ENCODE measurements at places on chromosomes 1 and 21. TPM values are rescaled to one million over a fixed set of nuclear protein-coding genes. Genes with fewer than 3 reads are reported as not detected.

The GNAT2 gene
- not detected for total RNA-seq

The NPL gene
- 4.2 TPM for total RNA-seq

The AURKAIP1 gene
- total RNA-seq = 116 TPM

The S100A5 gene
- 1.0 TPM for total RNA-seq

The OR2T34 gene
- not detected for total RNA-seq

The USF1 gene
- total RNA-seq = 51.5 TPM

The CNN3 gene
- total RNA-seq = 223 TPM

DNA sequence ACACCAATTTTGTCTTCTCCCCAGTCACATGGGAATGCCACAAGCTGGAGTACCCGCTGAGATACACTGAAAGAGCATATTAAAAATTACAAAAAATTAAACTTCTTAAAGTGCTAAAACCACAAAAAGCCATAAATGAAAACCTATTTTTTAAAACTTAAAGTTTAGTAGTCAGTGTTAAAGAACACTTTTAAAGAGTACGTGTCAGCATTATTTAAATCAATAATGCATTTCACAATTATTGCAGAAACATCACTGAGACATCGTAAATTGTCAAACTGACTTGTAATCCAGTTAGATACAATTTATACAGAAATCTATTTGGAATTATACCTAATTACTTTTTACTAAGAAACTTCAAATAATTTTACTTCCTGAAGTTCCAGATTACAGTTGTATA, 22.9 kb downstream of the ZBTB21 start:
- no peak for DNase-seq

DNA sequence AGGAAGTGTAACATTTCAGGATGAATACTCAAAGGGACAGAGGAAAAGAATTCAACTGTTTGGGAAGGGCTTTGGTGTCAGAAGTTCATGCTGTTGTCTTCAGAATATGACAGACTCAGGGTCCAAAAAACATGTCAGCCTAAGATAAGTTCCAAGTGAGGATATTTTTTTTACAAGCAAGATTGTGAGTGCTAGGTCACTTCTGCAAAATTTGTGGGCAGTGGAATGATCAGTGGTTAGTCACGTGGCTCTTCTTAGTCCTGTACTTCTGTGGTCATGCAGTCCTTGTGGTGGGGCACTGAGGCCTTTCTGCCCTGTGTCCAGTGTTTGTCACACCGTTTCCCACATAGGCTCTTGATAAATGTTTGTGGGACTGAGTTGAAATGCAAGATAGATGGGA, 5.2 kb downstream of the RGL1 start:
- DNase-seq = no peak

DNA sequence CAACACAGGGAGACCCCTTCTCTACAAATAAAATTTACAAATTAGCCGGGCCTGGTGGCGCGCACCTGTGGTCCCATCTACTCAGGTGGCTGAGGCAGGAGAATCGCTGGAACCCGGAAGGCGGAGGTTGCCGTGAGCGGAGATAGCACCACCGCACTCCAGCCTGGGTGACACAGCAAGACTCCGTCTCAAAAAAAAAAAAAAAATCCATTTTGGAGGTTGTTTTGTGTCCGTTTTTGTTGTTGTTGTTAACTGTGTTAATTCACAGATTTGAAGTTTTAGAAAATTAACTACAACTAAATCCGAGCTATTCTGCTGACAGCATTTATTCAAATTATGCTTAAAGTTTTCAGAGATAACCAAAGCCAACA, 618 bp downstream of the CLCC1 start:
- no peak for DNase-seq

- no peak for DNase-seq
Observed at GRCh38 chr1:226287587-226287986, 21.4 kb downstream of the LIN9 start.

- DNase-seq = no peak
Observed at GRCh38 chr1:94481473-94481933, 60.1 kb downstream of the F3 start.

DNA sequence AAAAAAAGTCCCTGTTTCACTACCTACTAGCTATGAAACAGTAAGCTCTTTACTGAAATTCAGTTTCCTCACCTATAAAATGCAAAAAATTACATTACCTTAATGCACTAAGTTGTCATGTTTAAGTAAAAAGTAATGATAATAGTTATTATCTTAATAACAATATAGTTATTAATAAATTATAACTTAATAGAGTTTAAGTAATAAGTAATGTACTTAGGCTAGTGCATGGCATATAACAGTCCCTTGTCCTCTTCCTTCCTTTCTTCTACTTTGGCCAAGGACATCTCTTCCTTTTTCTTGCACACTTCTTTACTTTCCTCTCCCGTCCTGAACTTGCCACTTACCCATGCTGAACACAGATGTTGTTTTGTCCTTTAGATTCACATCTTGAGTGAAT, 9.0 kb downstream of the TMEM200B start:
- DNase-seq = no peak

GRCh38 chr1:58727364-58727763, 27.5 kb upstream of the MYSM1 start:
- DNase-seq = no peak

GRCh38 chr1:182493063-182493462, 43.1 kb downstream of the RGSL1 start:
- no peak for DNase-seq

DNA sequence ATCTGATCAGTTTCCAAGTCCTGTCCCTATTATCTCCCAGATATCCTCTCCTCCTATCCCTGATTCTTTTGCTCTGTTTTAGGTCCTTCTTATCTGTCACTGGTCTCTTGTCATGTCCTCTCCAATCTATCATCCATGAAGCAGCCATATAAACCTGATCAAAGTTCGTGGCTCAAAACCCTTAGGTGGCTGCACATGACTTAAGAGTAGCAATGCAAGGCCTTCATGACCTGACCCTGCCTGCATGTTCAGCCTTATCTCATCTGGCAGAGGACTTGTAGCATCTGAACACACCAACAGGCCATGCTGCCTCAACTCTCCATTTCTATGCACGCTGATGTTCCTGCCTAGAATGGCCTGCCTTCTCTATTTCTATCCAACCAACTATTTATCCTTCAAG, 65.2 kb downstream of the NOS1AP start:
- DNase-seq = no peak

GRCh38 chr21:34795548-34796180, 126.9 kb downstream of the CLIC6 start:
- DNase-seq = no peak

DNA sequence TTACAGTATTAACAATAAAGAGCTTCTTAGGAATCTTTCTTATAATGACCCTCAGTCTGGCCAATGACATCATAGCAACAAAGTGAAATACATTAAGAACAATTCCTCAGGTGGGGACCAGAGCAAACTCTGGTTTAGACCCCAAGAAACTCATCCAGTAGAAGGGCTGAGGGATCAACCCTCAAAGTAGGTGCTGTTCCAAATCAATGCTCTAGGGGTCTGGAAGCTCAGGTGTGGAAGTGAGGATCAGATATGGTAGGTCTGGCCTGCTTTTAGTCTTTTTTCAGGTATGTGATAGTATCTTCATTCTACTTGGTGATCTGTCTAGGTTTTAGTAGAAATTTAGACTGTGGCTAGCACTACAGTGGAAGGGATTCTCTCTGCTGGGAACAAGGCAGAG, 291.7 kb downstream of the PDE4B start:
- DNase-seq = no peak

- DNase-seq = no peak
Observed at GRCh38 chr1:10865518-10866320, 69.3 kb upstream of the CASZ1 start.

- DNase-seq = no peak
Observed at GRCh38 chr1:156705321-156705917, at the start of gene CRABP2. TSS of gene CRABP2 (minus strand) at chr1:156705583. CDS start at chr1:156705446, 137 bp downstream.

- no peak for DNase-seq
Observed at GRCh38 chr1:36051821-36052220, 32.1 kb upstream of the TEKT2 start.
